ENCODE measurements at places on chromosomes 13 and 19.

DNA sequence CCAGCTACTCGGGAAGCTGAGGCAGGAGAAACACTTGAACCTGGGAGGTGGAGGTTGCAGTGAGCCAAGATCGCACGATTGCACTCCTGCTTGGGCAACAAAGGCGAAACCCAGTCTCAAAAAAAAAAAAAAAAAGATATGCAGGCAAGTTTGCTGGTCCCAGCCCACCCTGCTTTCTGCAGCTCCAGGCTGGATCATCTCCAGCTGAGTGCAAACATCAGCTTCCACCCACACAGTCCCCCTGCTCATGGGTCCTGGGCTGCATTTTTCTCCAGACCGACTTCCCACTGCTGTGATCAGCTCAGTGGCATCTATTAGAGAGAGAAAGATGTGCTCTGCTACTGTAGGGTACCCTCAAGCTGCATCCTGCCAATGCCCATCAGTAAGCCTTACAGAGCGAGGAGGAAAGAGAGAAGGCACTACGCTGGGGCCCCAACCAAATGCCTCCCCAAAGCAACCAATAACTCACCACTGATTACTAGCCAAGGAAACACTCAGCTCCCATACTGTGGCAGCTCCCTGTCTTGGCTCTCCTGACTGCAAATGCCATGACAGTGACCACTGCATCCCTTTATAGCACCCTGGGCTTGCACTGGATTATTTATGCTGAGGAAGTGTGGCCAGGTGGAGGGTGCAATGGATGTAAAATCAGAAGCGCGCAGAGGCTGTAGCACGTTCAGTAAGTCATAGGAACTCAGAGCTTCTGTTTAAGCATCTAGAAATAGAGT is 170.9 kb upstream of the ZNF507 start:
- DNase-seq, result no peak

GRCh38 chr19:34180273-34180672 is 8.0 kb downstream of the LSM14A start:
- no peak for DNase-seq

- no peak for DNase-seq
These were observed 68.7 kb downstream of the ZNF726 start for GRCh38 chr19:23983406-23983805.

DNA sequence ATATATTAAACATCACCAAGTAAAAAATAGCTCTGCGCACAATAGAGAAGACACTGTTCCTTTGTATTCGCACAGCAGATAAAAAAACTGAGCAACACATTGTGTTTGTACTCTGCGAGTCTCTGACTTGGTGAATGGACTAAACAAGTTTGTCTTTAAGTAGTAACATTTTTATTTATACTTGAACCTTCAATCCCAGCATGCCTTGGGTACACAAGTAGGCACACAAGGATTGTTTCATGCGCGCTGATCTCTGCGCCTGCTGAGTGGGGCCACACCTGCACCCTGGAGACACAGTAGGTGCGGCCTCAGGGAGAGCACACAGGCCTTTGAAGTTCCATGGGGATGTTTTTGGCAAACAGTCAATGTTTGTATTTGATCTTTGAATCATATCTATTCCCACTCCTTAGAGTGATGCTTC is 318.9 kb downstream of the MYO16 start:
- DNase-seq, result no peak

DNA sequence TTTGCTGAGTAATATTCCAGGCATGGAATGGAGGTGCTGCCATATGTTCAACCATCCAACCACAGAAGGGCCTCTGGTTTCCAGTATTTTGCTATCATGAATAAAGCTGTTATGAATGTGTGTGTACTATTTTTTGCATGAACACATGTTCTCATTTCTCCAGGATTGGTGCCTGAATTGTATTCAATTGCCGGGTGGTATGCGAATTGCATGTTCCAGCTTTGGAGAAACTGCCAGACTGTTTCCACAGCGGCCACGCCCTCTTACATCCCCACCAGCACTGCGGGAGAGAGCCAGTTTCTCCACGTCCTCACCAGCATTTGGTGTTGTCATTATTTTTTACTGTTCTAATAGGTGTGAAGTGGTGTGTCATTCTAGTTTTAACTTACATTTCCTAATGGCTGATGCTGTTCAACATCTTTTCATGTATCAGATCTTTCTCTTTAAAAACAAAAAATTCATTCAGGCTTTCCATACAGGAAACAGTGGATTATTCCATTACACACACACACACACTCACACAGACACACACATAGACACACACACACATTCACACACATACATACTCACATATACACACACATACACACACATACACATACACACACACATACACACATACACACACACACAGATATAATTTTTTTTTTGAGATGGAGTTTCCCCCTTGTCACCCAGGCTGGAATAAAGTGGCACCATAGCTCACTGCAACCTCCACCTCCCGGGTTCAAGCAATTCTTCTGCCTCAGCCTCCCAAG is 154.1 kb downstream of the PTPRS start:
- no peak for DNase-seq

GRCh38 chr13:104984296-104984818 is 1551.1 kb downstream of the EFNB2 start:
- DNase-seq, result no peak

GRCh38 chr19:18809149-18809868 is 18.2 kb upstream of the COMP start:
- no peak for DNase-seq

- no peak for DNase-seq
These were observed 261.1 kb downstream of the TBC1D4 start for GRCh38 chr13:75220861-75221260.

GRCh38 chr19:30073152-30074000 is 131.3 kb downstream of the URI1 start:
- no peak for DNase-seq

GRCh38 chr13:98173431-98174152 is 3.5 kb downstream of the RNF113B start:
- no peak for DNase-seq

DNA sequence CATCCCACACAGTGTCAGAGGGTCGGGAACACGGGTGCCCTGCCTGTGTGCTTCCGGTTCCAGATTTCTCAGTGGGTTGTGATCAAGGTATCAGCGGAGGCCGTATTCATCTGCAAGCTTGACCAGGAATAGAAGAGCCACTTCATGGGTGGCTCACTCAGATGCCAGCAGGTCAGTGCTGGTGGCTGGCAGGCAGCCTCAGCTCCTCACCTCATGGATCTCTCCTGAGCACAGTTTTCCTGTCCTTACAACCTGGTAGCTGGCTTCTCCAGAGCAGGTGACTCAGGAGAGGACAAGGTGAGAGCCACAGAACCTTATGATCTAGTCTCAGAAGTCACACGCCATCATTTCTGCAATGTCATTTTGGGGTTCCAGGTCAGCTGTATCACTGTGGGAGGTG is 44.8 kb upstream of the SPATA13 start:
- DNase-seq, result no peak

DNA sequence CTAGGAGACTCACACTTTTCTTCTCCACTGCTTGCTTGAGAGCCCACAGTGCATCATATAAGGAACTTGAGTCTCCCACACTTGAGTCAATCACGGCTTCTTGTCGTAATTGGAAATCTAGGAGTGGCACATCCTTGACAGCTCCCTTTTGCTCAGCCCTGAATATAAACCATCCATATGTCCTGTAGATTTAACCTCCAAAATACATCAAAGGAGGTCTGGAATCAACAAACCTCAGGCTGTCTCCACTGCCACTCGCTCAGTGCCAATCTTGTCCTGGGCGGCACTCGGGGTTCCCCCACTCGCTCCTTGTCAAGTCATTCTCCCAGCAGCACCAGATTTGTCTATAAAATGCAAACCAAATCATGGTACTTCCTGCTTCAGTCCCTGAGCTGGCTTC is 84.4 kb upstream of the UQCRFS1 start:
- no peak for DNase-seq

GRCh38 chr13:27349458-27349857 is 75.0 kb upstream of the GTF3A start:
- DNase-seq, result no peak

DNA sequence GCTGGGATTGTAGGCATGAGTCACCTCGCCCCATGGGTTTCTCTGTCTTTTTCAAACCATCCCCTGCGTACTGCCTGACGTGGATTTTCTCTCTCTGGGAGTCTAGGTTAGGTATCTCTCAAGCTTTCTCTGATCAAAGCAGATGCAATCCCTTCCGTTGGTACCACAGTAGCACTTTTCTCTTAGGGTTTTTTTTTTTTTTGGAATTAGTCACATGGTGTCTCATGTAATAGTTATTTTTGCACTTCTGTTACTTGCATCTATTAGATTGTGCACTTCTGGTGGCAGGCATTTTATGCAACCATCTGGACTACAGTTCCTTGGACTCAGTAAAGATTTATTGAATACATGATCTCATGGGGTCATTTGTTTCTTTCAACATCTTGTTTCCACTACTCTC is 72.1 kb downstream of the GPC6 start:
- DNase-seq, result no peak

DNA sequence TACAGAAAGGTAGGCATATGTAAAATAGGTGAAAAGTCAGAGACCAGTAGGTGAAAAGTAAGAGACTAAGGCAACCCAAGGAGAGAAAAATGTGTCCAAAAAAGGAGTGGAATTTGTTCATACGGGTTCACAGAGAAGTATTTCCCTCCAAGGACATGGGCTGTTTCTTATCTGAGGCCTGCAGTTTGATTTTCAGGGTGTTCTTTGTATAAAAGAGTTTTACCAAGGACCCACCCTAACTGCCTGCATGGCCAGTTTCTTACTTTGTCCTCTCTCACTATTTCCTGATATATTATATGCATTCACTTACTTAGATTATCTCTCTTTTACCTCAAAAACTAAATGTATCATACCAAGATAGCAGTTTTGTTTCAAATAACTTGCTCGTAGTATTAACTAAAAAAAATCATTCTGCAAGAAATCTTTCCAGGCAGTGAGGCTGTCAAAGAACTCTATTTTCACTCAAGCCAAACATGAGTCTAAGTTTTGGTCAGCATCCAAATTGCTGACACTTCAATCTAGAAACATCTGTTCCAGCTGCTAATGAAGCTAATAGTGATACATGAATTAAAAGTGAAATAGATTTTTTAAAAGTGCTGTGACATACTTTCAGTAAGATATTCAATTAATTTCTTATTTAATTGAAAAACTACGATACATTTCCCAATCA is 141.4 kb upstream of the SGCG start:
- DNase-seq, result no peak

GRCh38 chr13:72458701-72459100 is 268.7 kb downstream of the MZT1 start:
- no peak for DNase-seq

DNA sequence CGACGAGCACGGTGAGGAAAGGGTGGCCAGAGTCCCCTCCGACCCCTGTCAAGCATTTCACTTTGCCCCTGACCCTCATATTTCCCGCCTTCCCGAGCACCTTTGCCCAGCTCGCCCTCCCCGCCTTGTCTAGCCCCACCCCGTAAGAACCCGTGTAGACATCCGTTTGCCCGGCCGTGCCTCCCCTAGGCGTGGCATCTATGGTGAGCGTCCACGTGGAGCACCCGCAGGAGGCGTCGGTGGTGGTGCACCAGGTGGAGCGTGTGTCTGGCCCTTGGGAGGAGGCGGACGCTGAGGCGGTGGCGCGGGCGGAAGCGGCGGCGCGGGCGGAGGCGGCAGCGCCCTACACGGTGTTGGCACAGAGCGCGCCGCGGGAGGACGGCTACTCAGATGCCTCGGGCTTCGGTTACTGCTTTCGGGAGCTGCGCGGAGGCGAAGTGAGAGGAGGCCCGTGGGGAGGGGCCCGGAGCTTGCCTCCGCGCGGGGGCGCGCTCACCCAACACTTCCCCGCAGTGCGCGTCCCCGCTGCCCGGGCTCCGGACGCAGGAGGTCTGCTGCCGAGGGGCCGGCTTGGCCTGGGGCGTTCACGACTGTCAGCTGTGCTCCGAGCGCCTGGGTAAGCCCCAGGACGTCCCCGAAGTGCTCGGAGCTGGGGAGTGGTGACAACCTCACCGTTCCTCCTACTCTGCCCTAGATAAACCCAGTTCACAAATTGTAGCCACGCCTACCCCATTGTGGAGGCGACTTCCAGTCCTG is 4.2 kb downstream of the LTBP4 start:
- DNase-seq, result peak; percentile 75

DNA sequence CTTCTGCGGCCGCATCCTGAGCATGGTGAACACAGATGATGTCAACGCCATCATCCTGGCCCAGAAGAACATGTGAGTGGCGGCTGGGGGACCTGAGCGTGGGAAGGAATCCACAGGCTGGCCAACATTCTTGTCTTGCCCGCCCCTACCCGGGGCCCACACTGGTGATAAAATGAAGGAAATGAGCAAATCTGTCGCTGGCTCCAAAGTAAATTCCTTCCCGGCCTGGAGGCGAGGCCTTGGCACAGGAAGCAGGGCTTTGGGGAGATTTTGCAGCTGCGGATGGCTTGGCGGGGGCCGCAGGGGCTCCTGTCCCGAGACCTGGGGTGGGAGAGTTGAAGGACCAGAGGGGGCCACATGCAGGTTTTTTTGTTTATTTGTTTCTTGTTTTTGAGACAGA is 4.4 kb downstream of the KXD1 start:
- no peak for DNase-seq

GRCh38 chr13:48902368-48902767 is 73.3 kb upstream of the FNDC3A start:
- no peak for DNase-seq

DNA sequence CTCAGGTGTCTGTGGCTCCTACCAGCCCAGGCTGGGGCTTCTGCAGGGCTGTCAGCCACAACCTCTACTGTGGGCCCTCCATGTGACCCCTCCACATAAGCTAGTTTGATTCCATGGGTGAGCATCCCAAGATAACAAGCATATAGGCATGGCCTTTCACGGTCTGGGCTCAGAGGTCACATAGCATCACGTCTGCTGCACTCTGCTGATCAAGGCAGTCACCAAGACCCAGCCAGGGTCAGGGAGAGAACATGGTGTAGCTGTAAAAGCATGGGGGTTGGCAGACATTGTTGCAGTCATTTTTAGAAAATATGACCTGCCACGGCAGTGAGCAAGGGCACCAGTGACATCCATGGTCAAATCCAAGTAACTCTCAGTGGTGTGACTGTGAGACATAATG is 698.8 kb downstream of the UQCRFS1 start:
- no peak for DNase-seq

- DNase-seq, result no peak
These were observed 432.6 kb downstream of the ZNF536 start for GRCh38 chr19:30804751-30805150.

GRCh38 chr13:95327190-95327589 is 25.9 kb upstream of the ABCC4 start:
- no peak for DNase-seq
